ENCODE measurements at places on chromosomes 3 and 15.

DNA sequence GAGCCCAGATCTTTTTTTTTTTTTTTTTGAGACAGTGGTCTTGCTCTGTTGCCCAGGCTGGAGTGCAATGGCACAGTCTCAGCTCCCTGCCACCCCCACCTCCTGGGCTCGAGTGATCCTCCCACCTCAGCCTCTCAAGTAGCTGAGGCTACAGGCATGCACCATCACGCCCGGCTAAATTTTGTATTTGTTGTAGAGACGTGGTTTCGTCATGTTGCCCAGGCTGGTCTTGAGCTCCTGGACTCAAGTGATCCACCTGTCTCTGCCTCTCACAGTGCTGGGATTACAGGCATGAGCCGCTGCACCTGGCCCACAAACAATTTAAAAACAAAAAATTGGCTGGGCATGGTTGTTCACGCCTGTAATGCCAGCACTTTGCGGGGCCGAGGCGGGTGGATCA, 22.6 kb upstream of the SLC6A6 start:
- DNase-seq, result no peak

GRCh38 chr3:195587406-195587805, 3.7 kb upstream of the APOD start:
- DNase-seq, result no peak

GRCh38 chr15:73571346-73571745, 61.8 kb downstream of the NPTN start:
- DNase-seq, result no peak

- DNase-seq, result no peak
These were observed 63.7 kb upstream of the ACAN start for GRCh38 chr15:88739541-88739940.

DNA sequence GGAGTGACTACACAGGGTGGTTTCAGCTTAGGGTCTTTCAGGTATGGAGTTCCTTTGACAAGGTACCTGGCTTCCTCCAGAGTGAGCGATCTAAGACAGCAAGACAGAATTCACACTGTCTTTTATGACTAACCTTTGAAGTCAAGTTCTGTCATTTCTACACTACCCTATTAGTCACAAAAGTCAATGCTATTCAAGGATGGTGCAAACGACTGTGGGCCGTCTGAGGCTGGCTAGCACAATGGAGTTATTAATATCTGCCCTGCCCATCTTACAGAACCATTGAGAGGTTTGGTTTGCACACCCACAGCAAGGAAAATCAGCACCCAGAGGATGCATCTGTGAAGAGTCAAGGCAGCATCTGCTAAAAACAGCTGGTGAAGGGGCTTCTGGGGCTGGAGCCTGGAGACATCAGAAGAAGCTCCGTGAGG, 62.9 kb upstream of the XCR1 start:
- peak; percentile 67 for DNase-seq

DNA sequence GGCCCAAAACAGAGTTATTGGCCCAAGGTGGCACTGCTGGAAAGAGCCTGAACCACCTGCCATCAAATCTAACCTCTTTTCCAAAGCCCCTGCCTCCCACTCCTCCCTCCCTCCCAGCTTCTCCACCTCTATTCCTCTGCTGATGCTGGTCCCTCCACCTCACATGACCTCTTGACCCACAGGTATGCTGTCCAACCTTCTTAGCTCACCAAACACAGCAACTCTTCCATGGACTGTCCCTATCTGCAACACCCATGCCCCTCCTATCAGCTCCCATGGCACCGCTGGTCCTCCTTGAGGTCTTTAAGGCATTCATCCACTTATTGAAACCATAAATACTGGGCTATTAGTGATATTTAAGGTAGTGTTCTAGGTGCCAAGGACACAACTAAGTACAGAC, 12.6 kb downstream of the NUP210 start:
- DNase-seq, result no peak

GRCh38 chr15:65926899-65927298, 57.6 kb downstream of the RAB11A start:
- no peak for DNase-seq

DNA sequence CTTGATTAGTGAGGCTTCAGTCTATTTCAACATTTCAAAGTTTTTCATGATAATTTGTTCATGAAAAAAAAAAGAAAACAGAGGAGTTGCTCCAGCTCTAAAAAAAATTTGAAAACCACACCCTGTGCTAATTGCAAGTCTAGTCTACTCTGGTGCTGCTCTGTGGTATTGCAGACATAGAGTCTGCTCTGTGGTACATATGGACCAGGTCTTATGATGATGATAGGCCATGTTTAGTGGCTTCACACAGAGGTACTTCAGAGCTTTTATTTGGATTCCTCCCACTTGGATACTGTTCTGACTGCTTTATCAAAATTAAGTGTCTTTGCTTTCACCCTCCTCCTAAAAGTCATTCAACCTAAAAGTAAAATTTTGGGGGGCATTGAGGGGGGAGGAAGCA, 160.8 kb downstream of the ALCAM start:
- no peak for DNase-seq

DNA sequence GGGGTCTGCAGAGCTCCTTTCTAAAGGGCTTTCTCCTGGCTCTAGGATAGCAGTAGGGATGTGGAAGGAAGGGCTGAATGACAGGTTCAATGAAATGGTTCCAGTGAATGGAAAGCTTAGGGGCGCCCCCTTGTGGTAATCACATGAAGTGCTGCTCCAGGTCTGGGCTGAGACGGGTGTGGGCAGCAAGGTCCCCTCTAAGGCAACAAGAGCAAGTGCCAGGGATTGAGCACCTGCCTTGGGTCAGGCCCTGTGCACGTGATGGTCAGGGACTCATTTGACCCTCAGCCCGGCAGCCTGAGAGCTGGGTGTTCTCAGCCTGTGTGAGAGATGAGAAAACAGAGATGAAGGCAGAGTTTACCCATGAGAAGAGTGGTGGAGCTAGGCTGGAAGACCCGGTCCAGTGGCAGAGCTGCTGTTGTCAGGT, 12.1 kb upstream of the CX3CR1 start:
- DNase-seq, result peak; percentile 60

GRCh38 chr3:40104441-40104840, 205.1 kb upstream of the EIF1B start:
- no peak for DNase-seq

DNA sequence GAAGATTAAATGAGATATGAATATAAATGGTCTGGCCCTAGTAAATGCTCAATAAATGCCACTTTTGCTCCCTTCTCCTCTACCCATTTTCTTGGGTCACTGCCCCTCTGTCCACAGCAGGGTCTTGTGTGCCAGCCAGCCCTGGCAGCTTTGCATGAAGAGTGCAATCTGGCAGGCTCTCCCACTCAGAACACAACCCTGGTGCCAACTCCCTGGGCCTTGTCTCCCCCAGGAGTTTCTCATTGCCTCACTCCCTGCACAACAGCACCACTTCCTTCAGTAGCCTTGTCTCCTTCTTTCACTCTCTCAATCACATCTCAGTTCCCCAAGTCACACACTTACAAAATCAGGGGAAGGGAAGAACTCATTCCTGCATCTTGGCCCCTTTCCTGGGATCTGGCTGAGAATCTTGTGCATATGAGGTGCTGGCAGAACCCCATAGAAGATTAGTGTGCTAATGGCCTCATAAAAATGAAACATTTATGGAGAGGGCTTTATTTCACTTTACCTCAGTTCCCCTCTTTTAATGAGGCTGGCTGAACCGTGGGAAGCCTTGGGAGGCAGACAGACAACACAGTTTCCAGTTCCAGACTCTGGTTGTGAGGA, 445.9 kb upstream of the PROK2 start:
- no peak for DNase-seq

DNA sequence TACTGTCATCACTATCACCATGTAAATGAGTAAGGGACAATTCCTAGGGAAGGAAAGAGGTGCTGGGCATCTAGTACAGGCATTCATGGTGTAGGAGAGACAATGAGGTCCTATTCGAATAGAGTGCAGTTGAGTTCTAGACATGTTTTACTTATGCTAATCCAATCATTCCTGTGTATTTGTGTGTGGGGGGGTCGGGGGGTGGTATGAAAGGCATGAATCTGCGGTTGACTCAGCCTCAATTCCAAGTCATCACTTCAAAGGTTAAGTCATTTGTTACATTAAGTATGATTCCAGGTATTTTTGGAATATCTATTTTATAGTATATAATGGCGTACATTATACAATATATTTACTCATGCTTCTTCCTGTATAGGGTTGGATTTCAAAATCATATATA, 163.1 kb upstream of the GALNT15 start:
- no peak for DNase-seq

DNA sequence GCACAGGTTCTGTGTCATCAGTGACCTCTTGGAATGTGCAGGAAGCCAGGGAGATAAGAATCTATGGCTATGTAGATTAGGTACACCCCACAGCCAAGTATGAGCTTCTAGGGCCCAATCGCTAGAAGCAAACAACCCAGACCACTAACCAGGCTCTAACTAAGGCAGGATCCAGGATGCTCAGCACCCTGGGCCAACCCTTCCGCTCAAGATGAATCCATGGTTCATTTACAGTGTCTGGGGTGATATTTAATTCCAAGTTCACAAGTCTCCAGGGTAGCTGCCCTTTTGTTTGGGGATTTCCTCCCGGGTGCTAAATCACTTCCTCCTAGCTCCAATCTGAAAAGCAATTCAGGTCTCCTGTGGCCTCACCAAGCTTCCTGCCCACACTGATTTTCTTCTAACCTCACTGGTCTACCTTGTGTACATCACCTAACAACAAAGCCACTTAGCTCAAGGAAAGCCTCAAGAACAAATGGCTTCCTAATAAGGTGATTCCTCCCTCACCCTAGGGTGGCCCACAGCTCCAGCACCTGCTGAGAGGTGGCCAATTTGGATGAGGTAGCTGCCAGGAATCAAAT, 2.4 kb downstream of the EHD4 start:
- peak; percentile 39 for DNase-seq

- no peak for DNase-seq
These were observed 33.5 kb downstream of the TGFBR2 start for GRCh38 chr3:30639937-30640336.

- DNase-seq, result no peak
These were observed 763 bp upstream of the ZIC4 start for GRCh38 chr3:147407114-147407497.

- DNase-seq, result peak; percentile 20
These were observed 43.3 kb downstream of the HOMER2 start for GRCh38 chr15:82909080-82909815.

GRCh38 chr3:135158520-135158919, 363.5 kb downstream of the EPHB1 start:
- no peak for DNase-seq

GRCh38 chr3:111717601-111718000, 122.5 kb upstream of the ZBED2 start:
- peak; percentile 90 for DNase-seq

- DNase-seq, result no peak
These were observed 31.9 kb downstream of the NCK1 start for GRCh38 chr3:136893848-136894443.

DNA sequence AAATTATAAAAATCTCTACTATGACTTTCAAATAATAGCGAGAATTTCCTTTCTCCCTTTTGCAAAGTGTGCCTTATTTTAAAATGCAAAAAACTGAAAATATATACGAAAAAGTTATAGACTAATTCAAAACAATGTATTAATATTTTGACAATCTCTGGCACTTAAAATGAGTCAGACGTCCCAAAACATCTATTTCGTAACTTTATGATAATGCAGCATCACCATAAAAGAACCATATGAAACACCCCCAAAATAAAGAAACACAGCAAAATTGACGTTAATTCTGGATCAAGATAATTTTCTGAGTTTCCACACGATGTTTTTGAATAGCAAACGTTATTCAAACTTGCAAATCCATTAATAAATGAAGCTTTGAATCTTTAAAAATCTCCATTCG, 1.0 kb downstream of the COPS2 start:
- no peak for DNase-seq

- DNase-seq, result no peak
These were observed 37.1 kb upstream of the CCK start for GRCh38 chr3:42302924-42303634.

GRCh38 chr15:60065951-60066350, 61.8 kb downstream of the FOXB1 start:
- DNase-seq, result no peak

- DNase-seq, result no peak
These were observed 3.5 kb downstream of the PML start for GRCh38 chr15:73997986-73998385.

- no peak for DNase-seq
These were observed 103.8 kb upstream of the PRICKLE2 start for GRCh38 chr3:64329037-64329436.

GRCh38 chr3:194158942-194159439, 23.0 kb downstream of the HES1 start:
- DNase-seq, result peak; percentile 37

- no peak for DNase-seq
These were observed 203.5 kb upstream of the RBMS3 start for GRCh38 chr3:29077356-29077755.

DNA sequence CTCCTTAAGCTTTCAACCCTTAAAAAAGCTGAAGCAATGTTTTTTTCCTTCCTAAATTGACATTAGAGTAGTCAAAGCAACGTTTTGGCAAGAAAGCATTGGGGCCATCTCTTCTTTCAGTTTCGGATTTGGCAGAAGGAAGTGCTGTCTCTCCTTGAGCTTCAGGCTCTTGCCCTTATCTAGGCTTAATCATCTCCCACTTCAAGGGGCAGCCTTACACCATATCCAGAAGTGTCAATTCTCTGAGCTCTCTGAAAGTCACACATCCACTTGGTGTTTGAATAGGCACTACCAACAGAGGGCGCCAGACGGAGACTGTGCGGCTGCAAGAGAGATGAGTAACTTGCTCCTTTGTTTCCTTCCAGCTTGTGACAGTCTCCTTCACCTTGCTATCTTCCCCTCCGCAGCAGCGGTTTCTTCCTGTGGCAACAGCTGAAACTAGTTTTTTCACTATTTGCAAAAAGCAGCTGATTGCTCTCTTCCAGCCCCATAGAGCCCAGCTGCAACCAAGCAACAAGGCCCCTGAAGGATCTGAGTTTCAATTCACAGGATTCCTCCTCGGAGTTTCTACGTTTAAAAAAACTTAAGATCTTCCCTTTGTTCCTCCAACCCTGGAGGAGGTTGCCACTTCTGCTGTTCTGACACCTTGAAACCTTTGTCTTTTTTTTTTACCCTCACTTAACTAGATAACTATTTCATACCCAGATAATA, 147.0 kb upstream of the SLCO3A1 start:
- peak; percentile 58 for DNase-seq

DNA sequence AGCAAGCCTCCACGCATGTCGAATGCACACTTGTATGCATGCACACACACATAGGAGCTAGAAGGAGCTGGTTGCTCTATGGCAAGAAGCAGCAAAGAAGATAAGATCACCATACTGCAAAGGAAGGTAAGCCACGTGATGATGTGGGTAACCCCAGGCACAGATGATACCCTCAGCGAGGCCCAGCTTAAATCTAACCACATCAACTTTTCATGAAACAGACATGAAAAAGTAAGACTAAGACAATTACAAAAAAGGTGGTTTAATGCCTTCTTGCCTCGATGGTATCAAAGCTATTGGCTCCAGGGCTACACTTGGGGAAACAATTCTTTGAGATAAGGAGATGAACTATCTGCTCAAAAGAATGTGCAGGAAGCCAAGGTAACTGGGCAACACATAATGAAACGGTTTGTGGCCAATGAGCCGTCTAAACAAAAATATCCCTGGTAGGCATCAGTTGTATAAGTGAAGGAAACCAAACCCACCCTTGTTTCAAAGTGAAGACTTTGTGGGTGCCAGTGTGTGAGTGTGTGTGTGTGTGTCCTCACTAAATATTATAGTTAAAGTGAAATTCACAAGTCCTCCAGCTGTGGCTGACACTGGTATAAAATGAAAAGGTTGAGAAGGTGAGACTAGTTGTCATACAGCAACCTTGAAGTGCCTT, 365.7 kb upstream of the ICE2 start:
- DNase-seq, result no peak

Measured in HT1080 (cell line).